Cortex of kidney (tissue), 1 donor: ENCODE measurements at places on chromosomes 16 and 17.

- DNase-seq: no peak
Observed at GRCh38 chr17:21573961-21574610, 118.2 kb upstream of the KCNJ18 start.

GRCh38 chr17:33745047-33745760 is 452.1 kb upstream of the ASIC2 start:
- no peak for DNase-seq

DNA sequence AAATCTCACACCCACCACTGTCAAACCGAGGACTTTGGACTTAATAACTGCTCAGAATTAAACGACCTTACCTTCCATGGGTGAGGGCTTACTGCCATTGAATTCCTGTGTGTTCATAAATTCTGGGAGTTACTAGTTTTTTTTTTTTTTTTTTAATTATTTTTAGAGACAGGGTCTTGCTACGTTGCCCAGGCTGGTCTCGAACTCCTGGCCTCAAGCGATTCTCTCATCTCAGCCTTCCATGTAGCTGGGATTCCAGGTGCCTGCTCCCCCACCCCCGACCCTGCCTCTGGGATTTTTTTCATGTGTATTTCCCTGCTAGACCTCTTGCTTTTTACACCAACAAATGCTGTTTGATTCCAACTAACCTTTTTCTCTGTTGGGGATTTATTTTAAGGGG is 14.9 kb upstream of the CD300A start:
- DNase-seq: no peak

DNA sequence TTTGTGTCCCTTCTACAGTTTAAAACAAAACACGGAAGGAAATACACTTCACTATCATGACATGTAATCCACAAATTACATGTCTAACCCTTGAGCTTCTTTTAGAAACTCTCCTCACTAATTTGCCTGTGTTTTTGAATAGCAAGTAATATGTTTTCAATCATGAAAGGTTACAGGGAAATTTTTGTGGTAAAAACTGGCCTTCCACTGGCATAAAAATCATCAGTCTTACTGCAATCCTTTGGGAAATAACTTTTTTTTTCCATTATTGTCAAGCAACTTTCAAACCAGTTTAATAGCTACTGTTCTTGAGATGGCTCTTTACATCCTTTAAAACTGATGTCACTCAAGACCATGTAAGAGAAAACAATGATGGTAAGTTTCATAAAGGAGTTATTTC is 27.0 kb downstream of the MYO1D start:
- DNase-seq: no peak

DNA sequence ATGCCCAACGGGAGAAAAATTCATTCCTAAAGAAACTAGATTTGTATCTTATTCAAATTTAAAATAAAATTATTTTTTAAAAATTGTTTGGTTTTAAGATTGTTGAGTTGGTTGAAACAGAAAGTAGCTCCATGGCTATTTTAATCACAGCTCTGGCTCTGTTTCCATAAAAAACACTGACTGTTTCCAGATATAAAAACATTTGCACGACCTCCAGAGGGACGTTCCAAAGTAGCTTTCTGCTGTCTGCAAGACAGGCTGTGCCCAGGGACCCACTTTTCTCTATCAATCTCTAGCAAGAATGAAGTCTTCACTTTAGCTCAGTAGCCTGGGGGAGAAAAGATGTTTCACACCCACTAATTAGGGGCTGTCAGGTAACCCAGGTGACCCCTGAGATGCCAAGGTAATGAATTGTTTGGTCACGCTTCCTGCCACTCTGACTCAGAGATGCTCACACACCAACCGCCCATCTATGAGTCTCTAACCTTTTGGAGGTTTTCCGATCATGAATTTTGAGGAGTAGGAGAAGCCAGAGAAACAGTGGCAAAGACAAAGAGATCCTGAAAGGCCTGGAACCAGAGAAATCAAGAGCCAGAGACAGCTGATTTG is 220.1 kb upstream of the SOX9 start:
- DNase-seq: no peak
